ENCODE measurements at places on chromosomes 3 and 15. TPM values are rescaled to one million over a fixed set of nuclear protein-coding genes. Genes with fewer than 3 reads are reported as not detected.

The RHCG gene
- total RNA-seq, result 0.31 TPM

The EPHA6 gene
- total RNA-seq, result 2.1 TPM

The CORO2B gene
- 4.9 TPM for total RNA-seq

The POPDC2 gene
- total RNA-seq, result 0.53 TPM

The CADM2 gene
- total RNA-seq, result 21.3 TPM

DNA sequence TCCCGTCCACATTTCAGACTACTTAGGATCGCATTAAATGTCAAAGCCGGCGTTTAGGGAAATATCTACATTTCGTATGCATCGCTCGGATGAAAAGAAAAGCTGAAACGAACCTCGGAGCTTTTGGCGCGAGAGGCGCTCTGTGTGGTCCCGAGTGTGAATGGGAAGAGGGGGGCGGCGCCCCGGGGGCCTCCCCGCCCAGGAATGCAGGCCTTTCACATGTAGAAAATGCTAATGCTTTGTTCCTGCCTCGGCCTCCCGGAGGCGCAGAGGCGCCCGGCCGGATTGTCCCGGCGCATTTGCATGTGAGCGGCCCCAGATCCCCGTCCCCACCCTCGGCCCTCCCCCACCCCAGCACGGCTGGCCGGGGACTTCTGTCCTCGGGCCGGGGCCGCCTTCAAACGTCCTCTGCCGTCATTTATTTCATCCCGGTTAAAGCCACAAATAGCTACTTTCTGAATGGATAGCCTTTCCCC lies 37.0 kb upstream of the TRIM71 start:
- no peaks in the 10 kb centered on the region for H3K27me3 ChIP-seq
- DNase-seq, result peak; percentile 98
- peak overlapping the region; percentile 85 for H3K4me3 ChIP-seq
- peak overlapping the region; percentile 99 for H3K27ac ChIP-seq
